ENCODE measurements at places on chromosomes 3 and 15.

DNA sequence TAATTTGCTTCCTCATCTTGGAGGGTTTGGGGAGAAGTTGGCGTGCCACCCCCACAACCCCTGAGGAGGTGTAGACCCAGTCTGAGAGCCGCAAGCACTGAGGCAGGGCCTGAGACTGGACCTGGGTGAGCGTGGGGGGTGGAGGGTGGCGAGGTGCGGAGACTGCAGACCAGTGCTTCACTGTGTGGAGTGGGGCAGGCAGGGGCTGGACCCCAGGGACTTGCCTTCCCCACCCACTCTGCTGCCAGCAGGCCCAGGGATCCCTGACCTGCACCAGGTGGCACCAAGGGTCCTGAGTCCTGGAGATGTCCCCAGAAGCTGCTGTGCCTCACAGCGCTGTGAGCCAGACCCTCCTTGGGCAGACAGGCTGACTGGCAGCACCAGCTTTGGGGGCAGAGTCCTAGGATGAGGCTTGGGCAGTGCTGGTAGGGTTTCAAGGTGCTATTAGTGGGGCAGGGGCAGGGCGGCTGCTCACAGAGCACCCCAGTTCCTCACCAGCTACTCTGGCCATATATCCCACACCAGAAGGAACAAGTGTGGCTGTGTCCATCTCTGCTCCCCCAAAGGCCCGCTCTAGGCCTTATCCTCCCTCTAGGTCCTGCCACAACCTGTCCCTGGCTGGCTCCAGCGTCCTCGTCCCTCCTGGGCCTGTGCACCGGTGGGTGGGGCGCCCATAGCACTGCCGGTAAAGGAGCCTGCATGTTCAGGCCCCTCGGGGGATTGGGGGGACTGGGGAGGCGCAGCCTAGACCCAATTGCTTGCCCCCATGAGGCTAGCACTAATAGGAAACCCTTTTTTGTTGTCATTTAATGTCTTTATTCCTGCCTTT is 11.8 kb downstream of the ZBTB47 start:
- no peak for DNase-seq

- DNase-seq, result no peak
Measured at GRCh38 chr15:99140590-99140989, 35.7 kb downstream of the SYNM start.

DNA sequence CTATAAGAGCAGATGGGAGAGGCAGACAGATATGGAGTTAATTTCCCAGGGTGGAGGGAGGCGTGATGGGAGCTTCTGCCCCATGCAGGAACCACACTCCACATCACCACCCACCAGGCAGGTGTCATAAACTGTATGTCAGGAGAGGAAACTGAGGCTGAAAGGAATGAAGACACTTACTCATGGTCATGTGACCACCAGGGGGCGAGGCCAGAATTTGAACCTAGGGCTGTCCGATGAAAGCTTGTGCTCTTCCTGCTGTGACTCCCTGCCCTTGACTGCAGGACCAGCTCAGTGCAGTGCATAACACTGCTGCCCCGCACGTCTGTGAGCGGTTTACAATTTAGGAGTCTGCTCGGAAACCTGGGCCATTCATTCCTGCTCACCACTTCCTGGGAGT is 28.8 kb downstream of the NUP210 start:
- no peak for DNase-seq

DNA sequence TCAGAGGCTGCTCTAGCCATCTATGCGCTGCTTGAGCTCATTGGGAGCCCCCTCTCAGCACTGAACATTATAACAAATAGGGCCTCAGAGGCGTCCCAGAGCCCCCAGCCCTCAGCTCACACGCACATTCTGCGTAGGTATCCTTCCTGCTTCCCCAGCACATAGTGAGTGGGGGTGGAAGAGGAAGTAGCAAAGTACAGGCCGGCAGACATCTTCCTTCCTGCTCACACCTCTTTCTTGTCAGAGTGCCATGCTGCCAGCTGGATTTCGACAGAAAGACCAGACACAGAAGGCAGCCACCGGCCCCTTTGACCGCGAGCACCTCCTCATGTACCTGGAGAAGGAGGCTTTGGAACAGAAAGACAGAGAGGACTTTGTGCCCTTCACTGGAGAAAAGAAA is 16.6 kb downstream of the TMOD2 start:
- peak; percentile 18 for DNase-seq

GRCh38 chr3:126649556-126650092 is 5.3 kb downstream of the TXNRD3 start:
- DNase-seq, result no peak

GRCh38 chr3:188169830-188170455 is 16.0 kb downstream of the LPP start:
- DNase-seq, result no peak

- DNase-seq, result no peak
Measured at GRCh38 chr3:86723433-86723832, 267.5 kb downstream of the VGLL3 start.

- DNase-seq, result no peak
Measured at GRCh38 chr3:26068890-26069289, 279.0 kb downstream of the OXSM start.

GRCh38 chr3:129184396-129184657 is 631 bp upstream of the CNBP start:
- DNase-seq, result no peak

- no peak for DNase-seq
Measured at GRCh38 chr3:113084777-113085176, 94.0 kb downstream of the GTPBP8 start.

DNA sequence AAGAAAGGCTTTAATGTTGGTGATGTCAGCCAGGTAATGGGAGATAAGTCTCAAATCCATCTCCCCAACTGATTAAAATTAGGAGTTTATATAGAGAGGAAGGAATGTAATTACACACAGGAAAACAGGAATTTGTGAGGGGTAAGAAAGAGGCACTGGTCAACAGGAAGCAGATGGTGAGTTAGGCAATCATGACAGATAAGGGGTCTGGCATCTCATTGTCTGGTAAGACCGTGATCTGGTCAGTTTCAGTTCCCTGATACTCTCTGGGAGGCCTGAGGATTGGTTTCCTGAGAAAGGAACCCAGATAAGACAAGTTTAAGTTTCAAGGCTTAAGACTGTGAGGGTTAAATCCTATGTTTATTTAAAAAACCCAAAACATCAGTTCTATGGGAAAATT is 414.7 kb upstream of the ARRDC4 start:
- DNase-seq, result no peak

DNA sequence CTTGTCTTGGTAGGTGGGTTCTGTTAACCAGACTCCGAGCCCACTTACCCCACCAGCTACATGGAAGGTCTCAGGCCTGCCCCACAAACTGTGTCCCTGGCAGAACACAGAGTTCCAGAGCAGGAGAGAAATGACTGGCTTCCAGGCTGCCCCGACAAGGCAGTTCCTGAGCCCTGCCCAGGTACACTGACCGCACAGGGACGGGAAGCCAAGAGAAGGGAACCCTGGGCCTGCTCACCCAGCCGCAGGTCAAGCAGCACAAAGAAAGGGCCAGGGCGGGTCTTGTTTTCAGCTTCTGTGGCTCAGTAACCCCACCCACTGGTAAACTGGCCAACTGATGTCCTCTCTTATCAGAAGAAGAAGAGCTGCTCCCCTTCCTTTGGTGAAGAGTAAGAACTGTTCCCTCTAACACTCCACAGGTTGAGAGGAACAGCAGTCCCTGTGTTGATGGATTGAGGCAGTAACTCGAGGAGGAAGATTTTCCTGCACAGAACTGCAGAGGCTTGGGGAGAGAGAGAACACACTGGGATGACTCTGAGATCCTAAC is 68.4 kb downstream of the CRTC3 start:
- DNase-seq, result peak; percentile 22

DNA sequence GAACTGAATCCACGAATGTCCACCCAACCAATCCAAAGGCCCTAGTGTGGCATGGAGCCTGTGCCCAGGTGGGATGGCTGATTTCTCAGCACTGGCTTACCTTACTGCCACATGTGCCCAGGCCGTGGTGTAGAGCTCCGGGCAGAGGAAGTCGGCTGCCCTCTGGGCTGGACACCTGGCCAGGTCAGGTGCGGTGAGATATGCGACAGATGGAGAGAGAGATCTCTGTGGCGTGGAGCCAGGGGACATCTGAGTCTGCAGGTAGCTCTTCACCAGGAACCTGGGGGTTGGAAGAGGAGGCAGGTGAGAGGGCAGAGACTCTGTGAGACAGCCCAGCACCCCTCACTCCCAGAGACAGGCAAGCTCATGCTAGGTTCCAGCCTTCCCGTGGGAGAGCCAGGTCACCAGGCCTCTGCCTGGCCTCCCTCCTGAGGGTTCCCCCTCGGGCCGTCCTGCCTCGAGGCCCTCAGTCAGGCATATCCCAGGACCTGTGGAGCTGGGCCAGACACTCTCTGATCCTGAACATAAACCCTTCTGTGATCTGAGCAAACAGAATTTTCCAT is 12.6 kb downstream of the ACOX2 start:
- DNase-seq, result no peak

- no peak for DNase-seq
Measured at GRCh38 chr3:111592143-111592542, 3.0 kb downstream of the ZBED2 start.

GRCh38 chr3:41159588-41160189 is 39.6 kb upstream of the CTNNB1 start:
- no peak for DNase-seq

DNA sequence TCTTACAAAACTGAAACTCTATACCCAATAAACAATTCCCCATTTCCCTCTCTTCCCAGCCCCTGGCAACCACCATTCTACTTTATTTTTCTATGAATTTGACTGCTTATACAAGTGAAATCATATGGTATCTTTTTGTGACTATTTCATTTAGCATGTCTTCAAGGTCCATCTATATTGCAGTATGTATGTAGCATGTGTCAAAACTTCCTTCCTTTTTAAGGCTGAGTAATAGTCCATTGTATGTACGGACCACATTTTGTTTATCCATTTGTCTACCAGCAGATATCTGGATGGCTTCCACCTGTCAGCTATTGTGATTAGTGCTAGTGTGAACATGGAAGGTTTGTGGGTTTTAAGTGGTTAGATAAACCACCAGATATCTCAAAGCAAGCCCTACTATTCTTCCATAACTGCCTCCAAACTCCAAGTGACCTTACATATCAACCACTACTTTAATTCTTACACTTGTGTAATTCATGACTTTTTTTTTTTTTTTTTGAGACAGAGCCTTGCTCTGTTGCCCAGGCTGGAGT is 134.7 kb downstream of the TMCC1 start:
- DNase-seq, result no peak

DNA sequence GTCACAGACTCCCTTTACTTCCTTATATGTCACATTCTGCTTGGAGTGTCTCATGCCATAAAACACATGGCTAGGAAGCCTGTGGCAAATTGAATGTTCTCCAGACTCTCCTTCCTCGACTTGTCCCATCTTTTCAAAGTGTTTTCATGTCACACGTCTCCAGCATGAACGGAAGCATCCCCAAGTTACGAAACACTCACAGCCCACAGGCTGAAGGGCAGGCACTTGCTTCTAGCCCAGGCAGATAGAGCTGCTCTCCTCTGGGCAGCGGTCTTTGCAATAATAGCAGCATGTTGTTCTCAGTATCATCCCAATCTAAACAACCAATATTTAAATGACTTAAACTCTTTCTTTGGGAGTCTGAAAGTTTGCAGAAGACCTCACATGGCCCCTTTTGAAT is 85.3 kb upstream of the ADAMTS9 start:
- no peak for DNase-seq

DNA sequence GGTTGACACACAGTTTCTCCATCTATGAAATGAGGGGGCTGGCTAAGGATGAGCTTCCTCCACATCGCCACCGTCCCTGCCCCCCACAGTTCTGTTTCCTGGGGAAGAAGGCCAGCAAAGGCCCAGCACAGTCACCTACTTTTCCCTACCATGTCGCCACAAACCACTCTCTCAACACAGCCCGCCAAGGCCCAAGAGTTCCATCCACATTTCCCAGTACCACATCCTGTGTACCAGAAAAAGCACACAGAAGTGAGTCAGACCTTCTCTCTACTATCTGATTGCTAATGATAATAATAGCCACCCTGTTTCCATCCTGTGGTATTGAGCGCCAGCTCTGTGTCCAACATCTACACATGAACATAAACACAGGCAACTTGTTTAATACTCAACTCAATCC is 30.3 kb upstream of the C15orf39 start:
- peak; percentile 22 for DNase-seq

DNA sequence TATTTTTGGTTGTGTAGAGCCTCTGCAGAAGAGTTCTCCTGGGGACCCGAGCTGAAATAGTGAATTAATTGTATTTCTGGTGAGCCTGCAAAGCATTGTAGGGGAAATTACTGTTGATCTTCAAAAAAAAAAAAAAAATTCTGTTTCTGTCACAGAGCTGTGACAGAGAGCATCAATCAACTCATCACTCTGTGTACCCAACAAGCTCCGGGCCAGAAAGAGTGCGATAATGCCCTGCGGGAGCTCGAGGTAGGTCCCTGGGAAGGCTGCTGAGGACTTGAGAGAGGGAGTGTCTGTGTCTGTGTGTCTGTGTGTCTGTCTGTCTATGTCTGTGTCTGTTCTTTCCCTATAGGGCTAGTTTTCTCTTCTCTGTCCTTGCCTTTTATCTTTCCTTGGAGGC is 294.4 kb upstream of the TPM1 start:
- DNase-seq, result no peak

GRCh38 chr15:37586011-37586583 is 348.3 kb upstream of the TMCO5A start:
- DNase-seq, result no peak

DNA sequence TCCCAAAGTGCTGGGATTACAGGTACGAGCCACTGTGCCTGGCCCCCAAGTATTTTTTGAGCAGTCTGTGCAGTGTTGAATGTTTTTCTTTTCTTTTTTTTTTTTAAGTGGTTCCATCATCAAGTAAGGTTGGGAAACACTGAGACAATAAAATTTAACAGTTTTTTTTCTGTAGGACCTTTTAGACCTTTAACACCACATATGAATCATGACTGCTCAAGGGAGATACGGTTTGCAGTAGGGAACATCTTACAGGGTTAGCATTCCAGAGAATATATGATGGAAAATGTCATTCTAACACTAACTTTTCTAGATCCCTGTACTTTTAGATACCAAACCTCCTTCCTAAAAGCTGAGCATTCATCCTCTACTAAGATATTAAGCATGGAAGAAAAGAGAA is 41.7 kb downstream of the SNX4 start:
- DNase-seq, result no peak

GRCh38 chr15:76930831-76931396 is 635 bp upstream of the RCN2 start:
- DNase-seq, result no peak

DNA sequence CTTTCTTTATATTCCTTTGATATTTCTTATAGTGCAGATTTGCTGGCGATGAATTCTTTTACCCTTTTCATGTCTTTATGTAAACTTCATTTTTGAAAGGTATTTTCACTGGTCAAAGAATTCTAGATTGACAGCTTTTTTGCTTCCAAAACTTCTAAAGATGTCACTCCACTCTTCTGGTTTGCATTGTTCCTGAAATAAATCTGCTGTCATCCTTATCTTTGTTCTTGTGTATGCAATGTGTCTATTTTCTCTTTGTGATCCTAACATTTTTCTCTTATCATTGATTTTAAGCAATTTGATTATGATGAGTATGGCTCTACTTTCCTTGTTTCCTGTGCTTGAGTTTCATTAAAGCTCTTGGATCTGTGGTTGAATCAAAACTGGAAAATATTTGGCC is 103.4 kb downstream of the GLDN start:
- DNase-seq, result no peak
